ENCODE measurements at places on chromosomes 12 and 14.

GRCh38 chr12:20000229-20000849 lies 368.0 kb upstream of the PDE3A start:
- DNase-seq: no peak

GRCh38 chr12:64752833-64753238 lies 6.4 kb downstream of the GNS start:
- DNase-seq: no peak

DNA sequence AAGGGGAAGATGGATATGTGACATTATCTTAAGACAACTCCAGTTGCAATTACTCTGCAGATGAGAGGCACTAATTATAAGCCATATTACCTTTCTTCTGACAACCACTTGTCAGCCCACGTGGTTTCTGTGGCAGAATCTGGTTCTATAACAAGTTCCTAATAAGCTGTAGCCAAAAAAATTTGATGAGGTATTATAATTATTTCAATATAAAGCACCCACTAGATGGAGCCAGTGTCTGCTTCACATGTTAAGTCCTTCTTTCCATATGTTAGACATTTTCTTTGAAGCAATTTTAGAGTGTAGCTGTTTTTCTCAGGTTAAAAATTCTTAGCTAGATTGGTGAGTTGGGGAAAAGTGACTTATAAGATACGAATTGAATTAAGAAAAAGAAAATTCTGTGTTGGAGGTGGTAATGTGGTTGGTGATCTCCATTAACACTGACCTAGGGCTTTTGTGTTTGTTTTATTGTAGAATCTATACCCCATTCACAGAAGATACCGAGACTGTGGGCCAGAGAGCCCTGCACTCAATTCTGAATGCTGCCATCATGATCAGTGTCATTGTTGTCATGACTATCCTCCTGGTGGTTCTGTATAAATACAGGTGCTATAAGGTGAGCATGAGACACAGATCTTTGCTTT lies 36.9 kb downstream of the PSEN1 start:
- no peak for DNase-seq

DNA sequence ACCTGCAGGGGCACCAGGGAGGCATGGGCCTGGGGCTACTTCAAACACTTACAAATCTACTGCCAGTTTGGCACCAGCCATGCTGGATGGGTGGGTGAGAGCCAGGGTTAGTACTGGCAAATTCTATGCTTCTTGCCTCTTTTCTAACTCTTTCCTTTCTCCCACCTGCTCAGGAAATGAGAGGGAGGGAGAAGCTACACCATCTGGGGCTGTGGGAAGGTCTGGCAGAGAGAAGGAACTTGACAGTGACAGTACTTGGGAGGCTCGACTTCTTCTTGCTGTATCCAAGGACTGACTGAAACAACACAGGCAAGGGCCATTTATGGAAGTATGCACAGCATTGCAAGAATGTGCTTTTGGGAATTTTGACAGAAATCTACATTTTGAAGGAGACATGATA lies 149.6 kb upstream of the DYRK2 start:
- no peak for DNase-seq

DNA sequence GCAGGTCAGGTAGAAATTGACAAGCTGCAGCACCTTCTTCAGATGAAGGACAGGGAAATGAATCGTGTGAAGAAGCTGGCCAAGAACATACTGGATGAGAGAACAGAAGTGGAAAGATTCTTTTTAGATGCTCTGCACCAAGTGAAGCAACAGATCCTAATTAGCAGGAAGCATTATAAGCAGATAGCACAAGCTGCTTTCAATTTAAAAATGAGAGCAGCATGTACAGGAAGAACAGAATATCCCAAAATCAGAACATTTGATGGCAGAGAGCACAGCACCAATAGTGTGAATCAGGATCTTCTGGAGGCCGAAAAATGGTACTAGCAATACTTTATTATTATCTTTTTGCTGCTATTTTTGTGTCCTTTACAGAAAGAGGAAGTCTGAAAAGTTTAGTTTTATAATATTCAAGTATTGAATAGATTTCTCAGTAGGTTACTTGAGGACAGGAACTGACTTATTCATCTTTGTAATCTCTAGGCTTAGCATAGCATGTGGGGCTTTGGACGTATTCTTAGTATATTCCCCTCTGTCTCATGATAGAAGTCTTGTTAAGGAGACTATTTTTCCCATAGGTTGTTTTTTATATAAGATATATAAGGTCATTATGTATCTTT lies 30.8 kb downstream of the BBOF1 start:
- no peak for DNase-seq

DNA sequence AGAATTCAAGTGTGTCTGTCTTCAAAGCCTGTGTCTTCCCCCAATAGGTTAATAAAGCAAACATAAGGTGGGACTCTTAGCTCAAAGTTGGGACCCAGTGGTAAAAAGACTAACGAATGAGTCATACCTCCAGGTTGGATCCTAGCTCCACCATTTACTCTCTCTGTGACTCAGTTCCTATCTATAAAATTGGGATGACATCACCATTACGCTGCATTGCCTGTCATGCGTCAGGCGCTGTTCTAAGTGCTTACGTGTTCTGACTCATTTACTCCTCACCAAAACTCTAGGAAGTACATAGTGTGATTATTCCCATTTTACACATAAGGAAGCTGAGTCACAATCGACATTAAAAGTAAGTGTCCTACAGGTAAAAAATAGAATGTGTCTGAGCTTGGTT lies 915.8 kb downstream of the VRK1 start:
- DNase-seq: no peak

DNA sequence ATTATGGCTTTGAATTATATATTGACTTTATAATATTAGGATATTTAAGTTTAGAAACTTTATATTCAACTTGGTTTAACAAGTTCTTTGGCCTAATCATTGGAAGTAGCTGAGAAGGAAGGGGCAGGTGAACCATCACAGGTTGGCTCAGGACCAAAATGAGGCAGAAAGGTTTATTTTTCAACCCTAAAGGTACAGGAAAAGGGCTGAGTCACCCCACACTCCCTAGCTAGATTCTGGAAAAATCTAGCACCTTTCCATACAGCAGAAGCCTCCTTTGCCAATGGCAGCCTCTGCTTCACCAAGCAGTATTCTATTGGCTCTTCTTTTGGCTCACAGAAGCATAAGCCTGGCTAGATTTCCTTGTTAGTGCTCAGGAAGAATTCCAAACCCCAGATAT lies 19.3 kb upstream of the MED6 start:
- no peak for DNase-seq

DNA sequence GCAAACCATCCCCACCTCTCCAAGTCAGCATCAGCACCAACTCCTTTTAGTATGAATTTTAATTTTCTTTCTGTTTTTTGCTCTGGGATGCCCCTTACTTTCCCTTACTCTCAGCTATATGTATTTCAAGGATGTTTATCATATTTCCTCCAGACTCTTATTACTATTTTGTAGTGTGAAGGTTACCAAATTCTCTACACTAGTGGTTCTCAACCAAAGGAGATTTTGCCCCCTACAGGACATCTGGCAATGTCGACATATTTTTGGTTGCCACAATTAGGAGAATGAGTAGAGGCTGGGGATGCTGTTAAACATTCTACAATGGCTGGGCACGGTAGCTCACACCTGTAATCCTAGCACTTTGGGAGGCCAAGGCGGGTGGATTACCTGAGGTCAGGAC lies 29.1 kb upstream of the SOS2 start:
- DNase-seq: no peak

GRCh38 chr12:3342051-3342450 lies 149.0 kb upstream of the PRMT8 start:
- DNase-seq: no peak

- no peak for DNase-seq
Measured at GRCh38 chr14:63486738-63487137, 56.4 kb downstream of the PPP2R5E start.

- DNase-seq: no peak
Measured at GRCh38 chr14:50961605-50962221, 17.4 kb upstream of the PYGL start.

DNA sequence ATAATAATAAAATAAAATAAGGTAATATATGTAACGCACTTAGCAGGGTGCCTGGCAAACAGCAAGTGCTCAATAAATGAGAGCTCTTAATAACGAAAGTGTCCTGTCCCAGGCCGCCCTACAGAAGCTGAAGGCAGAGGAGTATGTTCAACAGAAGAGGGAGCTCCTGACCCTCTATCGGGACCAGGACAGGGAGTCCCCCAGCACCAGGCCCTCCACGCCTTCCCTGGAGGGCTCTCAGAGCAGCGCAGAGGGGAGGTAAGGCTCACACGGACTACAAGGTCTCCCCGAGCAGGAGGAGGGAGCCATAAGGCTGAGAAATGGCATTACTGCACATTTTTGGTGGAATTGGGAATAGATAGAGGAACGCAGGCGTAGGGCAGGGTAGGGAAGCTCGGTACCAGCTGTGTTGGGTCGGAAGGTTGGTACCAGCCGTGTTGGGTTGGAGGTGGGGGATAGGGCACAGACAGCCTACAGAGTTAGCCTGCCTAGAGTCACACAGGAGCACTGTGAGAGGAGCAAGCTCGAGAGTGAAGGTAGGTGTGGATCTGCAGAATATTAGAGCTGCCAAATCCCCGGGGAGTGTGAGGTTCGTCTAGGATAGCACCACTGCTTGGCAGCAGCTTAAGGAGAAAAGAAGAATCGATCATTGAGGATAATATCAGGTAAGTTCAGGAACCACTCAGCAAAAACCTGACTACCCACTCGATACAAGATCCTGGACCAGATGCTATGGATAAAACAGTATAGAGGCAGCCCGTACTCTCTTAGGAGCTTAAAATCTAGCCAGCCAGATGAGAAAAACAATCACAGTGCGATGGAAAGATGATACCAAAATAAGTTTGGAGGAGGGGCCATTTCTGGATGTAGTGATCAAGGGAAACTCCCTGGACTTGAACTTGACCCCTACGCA lies 15.3 kb downstream of the TNFRSF1A start:
- DNase-seq: no peak

- DNase-seq: no peak
Measured at GRCh38 chr12:109717390-109718357, 4.0 kb downstream of the FAM222A start.

GRCh38 chr12:3085341-3086139 lies 8.4 kb downstream of the TSPAN9 start:
- no peak for DNase-seq

- DNase-seq: no peak
Measured at GRCh38 chr14:96038558-96038919, 623 bp upstream of the C14orf132 start.

DNA sequence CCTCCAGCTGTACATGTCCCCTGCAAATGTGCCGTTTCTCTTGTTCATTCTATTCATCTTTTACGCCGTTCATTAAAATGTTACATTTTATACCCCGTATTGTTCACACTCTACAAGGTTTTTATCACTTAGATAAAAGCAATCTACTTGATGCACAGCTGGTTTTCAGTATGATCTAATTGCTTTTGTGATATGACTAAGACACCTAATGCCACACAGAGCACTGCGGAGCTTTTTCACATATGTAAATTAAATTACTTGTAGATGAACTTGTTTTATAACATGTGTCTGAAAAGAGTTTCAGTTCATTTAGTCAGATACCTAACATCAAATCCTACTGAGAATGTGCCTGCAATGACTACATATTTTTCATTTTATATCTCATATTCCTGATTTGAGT lies 40.9 kb upstream of the RERGL start:
- no peak for DNase-seq

GRCh38 chr12:122949816-122950675 lies 16.2 kb downstream of the ABCB9 start:
- DNase-seq: no peak

GRCh38 chr12:31828071-31828470 lies 99.2 kb upstream of the AMN1 start:
- no peak for DNase-seq

DNA sequence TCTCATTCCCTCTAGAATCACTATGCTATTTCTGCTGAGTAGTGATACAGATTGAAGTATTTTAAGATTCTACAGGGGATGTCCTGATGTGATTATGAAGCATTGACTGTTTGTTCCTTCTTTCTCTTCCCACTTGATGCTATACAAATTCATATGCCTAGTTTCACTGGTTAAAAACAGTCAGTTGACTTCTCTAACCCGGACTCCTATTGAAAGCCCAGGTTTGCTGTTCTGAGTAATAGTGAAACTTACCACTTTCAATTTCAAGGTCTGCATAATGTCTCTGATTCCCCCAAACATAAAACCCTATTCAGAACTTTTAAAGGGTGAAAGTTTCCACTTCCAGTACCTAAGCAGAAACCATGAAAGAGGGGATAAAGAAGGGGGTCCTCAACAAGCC lies 117.7 kb upstream of the RPL10L start:
- no peak for DNase-seq

DNA sequence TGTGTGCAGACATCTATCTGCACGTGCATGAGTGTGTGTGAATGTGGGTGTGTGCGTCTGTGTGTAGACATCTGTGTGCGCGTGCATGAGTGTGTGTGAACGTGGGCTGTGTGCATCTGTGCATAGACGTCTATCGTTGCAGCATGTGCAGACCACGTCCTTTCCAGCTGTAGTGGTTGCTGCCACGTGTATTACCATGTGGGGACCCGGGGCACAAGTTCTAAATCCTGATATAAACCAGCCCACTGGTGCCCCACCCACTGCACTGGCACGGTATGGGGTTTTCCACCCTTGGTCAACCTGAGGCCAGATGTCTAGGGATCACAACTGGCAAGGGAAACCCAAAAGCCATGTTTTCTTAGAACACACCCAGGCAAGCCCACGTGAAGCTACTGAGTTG lies 197.0 kb downstream of the ANO2 start:
- DNase-seq: no peak

DNA sequence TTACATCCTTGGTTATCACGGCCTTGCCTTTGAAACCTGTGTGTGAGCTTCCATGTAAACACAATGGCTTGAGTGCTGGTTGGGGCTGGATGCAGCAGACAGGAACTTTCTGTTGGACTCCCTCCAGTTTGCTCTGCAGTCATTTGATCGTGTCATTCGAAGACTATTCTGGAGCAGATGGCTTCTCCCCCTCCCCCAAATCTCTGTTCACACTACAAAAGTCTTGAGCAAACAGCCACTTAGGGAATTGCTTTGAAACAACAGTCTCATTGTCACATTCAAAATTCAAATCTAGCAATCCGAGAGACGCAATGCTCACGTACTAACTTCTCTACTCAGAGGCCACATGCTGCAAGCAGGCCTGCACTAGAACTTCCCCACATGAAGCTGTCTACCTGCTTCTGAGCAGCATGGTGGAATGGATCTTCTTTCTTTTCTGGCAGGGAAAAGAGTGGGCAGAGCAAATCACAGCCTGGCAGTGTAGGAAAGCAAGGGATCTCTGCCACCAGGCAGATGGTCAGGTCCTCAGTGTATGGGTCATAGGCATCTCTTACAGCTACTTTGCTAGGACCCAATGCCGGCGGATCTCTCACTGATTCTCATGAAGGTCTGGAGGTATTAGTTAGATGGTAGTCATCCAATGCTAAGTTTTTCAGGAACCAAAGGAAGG lies 214.2 kb downstream of the PPM1H start:
- DNase-seq: no peak

- DNase-seq: no peak
Measured at GRCh38 chr14:105260959-105261358, 12.6 kb downstream of the BTBD6 start.

DNA sequence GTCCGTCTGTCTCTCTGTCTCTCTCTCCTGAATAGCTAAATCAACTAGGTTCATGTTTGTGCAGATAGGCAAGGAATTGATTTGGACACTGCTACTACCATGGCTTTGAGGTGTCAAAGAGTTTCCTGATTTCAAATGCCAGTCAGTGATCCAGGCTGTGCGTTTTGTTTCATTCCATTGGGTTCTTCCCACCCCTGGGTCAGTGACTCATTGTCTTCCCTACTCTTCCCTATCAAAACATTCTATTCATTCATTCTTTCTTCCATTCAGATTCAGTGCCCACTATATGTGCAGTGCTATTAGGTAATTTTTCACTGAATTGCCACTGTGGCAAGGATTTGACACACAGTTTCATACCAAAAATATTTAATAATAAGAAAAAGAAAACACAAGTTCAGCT lies 50.4 kb downstream of the RPH3A start:
- DNase-seq: no peak

Measured in activated CD8-positive, alpha-beta memory T cell treated with anti-CD3 and anti-CD28 coated beads, Interleukin-2, amount 50 U/mL, for 4 hours (primary cell).